ENCODE measurements at places on chromosomes 6 and 20. TPM values are rescaled to one million over a fixed set of nuclear protein-coding genes. Genes with fewer than 3 reads are reported as not detected.
A peak's percentile ranks its signal among the peaks of the same experiment; 100 is the strongest.

The LHFPL5 gene
- not detected for total RNA-seq

- no peaks in the 10 kb centered on the region for H3K36me3 ChIP-seq
- no peaks in the 10 kb centered on the region for H3K27me3 ChIP-seq
- DNase-seq, result no peak
- H3K4me1 ChIP-seq, result peaks cover 3% of the 10 kb centered on the region
- no peak overlapping the region for H3K4me3 ChIP-seq
- H3K27ac ChIP-seq, result no peak overlapping the region
Observed at GRCh38 chr6:35302604-35303241, 5.1 kb downstream of the DEF6 start.

GRCh38 chr6:158039178-158039557 lies 57.5 kb downstream of the SYNJ2 start:
- no peaks in the 10 kb centered on the region for H3K27me3 ChIP-seq
- DNase-seq, result no peak
- no peak overlapping the region for H3K27ac ChIP-seq
- no peaks in the 10 kb centered on the region for H3K36me3 ChIP-seq

DNA sequence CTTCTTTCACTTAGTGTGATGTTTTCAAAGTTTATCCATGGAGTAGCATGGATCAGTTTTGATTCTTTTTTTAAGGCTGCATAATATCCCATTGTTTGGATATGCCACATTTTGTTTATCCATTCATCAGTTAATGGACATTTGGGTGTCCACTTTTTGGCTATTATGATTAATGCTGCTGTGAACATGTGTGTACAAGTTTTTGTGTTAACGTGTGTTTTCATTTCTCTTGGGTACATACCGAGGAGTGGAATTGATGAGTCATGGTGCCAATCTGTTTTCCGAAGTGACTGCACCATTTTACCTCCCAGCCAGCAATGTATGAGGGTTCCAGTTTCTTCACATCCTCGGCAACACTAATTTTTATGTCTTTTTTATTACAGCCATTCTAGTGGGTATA lies 78.4 kb upstream of the CCDC28A start:
- H3K36me3 ChIP-seq, result no peaks in the 10 kb centered on the region
- H3K4me1 ChIP-seq, result peaks cover 3% of the 10 kb centered on the region
- no peaks in the 10 kb centered on the region for H3K27me3 ChIP-seq
- H3K27ac ChIP-seq, result no peak overlapping the region
- H3K4me3 ChIP-seq, result no peak overlapping the region

GRCh38 chr20:34037121-34037520 lies 43.4 kb downstream of the RALY start:
- DNase-seq, result no peak
- H3K27me3 ChIP-seq, result no peaks in the 10 kb centered on the region
- H3K27ac ChIP-seq, result no peak overlapping the region
- H3K36me3 ChIP-seq, result no peaks in the 10 kb centered on the region
- H3K4me3 ChIP-seq, result no peak overlapping the region

The SPEF1 gene
- total RNA-seq, result 1.9 TPM

DNA sequence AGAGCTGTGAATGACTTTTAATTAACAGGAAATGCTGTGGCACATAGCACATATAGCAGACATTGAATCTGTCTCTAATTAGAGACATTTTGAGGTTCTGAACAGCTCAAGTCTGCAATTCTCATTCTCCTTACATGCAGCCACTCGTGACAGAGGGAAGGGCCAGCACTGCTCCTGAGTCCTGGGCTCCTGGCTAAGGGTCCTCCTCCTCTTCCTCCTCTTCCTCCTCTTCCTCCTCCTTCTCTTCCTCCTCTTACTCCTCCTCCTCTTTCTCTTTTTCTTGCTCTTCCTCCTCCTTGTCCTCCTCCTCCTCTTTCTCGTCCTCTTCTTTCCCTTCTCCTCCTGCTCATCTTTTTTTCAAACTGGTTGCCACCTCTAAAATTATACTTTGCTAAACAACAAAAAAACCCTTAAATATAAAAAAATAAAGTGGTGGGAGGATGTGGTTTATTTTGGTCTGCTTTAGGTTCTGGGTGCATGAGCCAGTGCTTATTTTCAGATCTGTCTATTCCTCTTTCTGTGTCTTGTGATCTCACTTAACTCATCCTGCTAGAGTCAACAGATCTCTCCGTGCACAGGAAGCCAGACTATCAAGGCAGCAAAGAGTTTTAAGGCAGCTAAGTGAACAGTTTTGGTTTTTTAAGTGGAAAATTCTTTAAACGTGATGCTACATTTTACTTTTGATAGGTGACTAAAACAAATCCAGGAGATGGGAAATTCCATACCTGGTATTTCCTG lies 159.3 kb downstream of the CD83 start:
- peaks cover 19% of the 10 kb centered on the region for H3K4me1 ChIP-seq
- H3K36me3 ChIP-seq, result no peaks in the 10 kb centered on the region
- peak overlapping the region; percentile 33 for H3K27ac ChIP-seq
- no peak overlapping the region for H3K4me3 ChIP-seq
- H3K27me3 ChIP-seq, result no peaks in the 10 kb centered on the region
- no peak for DNase-seq

The CLVS2 gene
- not detected for total RNA-seq

DNA sequence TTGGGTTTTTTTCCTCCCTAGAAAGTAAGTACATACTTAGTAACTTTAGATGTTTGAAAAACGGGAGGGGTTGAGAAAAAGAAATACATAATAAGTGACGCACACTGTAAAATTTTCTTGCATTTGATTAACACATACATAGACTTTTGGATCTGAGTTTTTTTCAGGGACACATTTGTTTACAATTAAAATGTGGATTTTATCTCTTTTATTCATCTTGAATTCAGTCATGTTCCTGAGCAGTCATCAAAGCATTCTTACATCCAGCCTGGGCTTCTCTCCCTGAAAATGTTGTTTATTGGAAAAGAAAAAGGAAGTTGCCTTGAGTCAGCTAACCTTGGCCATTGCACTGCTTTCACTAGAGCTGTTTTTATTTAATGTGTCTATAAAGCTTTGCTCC lies 8.7 kb upstream of the RPP40 start:
- H3K4me3 ChIP-seq, result no peak overlapping the region
- H3K27me3 ChIP-seq, result no peaks in the 10 kb centered on the region
- no peak for DNase-seq
- no peak overlapping the region for H3K27ac ChIP-seq
- no peaks in the 10 kb centered on the region for H3K36me3 ChIP-seq

GRCh38 chr6:111604259-111605099 lies 1.2 kb downstream of the TRAF3IP2 start:
- peak; percentile 67 for DNase-seq
- H3K36me3 ChIP-seq, result no peaks in the 10 kb centered on the region
- no peaks in the 10 kb centered on the region for H3K27me3 ChIP-seq
- peaks cover 57% of the 10 kb centered on the region for H3K4me1 ChIP-seq
- peak overlapping the region; percentile 97 for H3K27ac ChIP-seq

- H3K4me1 ChIP-seq, result no peaks in the 10 kb centered on the region
- no peak overlapping the region for H3K4me3 ChIP-seq
- no peaks in the 10 kb centered on the region for H3K36me3 ChIP-seq
- no peak for DNase-seq
- H3K27ac ChIP-seq, result no peak overlapping the region
Observed at GRCh38 chr6:122014961-122015360, 384.5 kb upstream of the HSF2 start.

DNA sequence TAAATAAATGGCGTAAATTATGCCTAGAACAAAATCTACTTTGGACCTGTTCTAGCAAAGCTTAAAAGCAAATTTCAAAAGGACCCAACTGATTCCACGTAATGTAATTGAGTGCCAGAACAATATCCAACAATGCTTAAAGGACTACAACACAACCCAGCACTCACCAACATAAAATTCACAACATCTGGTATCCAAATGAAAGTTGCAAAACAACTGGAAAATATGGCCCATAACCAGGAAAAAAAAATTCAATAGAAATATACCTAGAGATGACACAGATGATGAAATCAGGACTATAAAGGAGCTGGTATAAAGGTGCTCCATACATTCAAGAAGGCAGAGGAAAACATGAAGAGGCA lies 14.1 kb downstream of the TUBB2B start:
- no peaks in the 10 kb centered on the region for H3K36me3 ChIP-seq
- DNase-seq, result no peak
- H3K4me3 ChIP-seq, result no peak overlapping the region
- no peaks in the 10 kb centered on the region for H3K27me3 ChIP-seq
- no peak overlapping the region for H3K27ac ChIP-seq

DNA sequence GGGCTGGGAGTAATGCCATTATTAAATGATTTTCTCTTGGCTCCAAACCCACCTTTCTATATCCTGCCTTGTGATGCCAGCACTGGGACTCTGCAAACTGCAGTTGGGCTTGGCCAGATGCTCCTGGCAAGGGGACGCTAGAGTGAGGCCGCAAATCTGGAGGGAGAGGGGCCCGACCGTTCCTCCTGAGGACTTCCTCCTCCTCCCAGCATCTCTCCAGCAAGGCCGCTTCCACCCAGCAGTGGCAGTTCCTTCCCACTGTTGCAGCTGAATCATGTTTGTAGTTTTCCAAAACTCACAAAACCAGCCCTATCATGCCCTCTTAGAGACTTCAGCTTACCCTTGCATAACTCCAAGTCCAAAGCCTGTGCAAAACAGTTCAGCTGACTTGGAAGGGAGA lies 244.4 kb downstream of the FOXA2 start:
- H3K4me1 ChIP-seq, result no peaks in the 10 kb centered on the region
- DNase-seq, result no peak
- no peak overlapping the region for H3K27ac ChIP-seq
- H3K27me3 ChIP-seq, result no peaks in the 10 kb centered on the region

- no peaks in the 10 kb centered on the region for H3K36me3 ChIP-seq
- H3K4me3 ChIP-seq, result no peak overlapping the region
- no peaks in the 10 kb centered on the region for H3K4me1 ChIP-seq
- no peaks in the 10 kb centered on the region for H3K27me3 ChIP-seq
- H3K27ac ChIP-seq, result no peak overlapping the region
Observed at GRCh38 chr20:58568483-58569240, 53.5 kb upstream of the APCDD1L start.

The BMP2 gene
- 21.1 TPM for total RNA-seq

DNA sequence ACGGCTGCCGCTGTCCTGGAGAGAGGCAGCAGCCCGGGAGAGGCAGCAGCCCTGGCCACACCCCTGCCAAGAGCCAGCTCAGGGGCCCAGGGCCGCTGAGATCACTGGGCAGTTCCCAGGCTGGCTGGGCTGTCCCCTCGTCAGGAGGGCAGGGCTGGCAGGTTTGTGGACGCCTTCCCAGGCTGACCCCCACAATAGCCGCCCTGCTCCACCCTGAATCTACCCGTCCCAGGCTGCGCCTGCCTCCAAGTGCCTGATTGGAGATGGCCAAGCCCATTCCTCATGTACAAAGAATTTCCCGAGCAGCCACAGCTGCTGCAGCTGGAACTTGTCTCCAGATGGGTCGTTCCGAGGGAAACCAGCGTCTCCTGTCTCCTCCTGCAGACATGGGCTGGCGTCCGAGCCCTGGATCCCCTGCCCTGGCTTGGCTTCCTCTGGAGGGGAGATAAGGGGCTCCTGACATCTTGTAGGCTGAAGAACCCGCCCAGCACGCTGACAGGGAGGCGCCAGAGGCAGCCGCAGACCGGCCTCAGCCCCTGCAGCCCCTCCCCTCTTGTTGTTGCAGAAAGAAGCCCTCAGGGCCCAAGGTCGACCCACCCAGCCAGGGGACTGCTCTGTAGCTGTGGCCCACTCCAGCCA lies 9.4 kb upstream of the GATA5 start:
- no peaks in the 10 kb centered on the region for H3K36me3 ChIP-seq
- no peak overlapping the region for H3K27ac ChIP-seq
- no peak overlapping the region for H3K4me3 ChIP-seq

The ADGB gene
- not detected for total RNA-seq

- no peaks in the 10 kb centered on the region for H3K4me1 ChIP-seq
- H3K36me3 ChIP-seq, result no peaks in the 10 kb centered on the region
- H3K4me3 ChIP-seq, result no peak overlapping the region
Observed at GRCh38 chr20:61860260-61860987, 205.3 kb downstream of the TAF4 start.

The WFDC12 gene
- total RNA-seq, result not detected

The SAMD10 gene
- 6.4 TPM for total RNA-seq

GRCh38 chr6:26224940-26225847 lies 138.0 kb downstream of the HFE start:
- H3K27ac ChIP-seq, result no peak overlapping the region
- DNase-seq, result no peak
- no peaks in the 10 kb centered on the region for H3K27me3 ChIP-seq
- H3K4me3 ChIP-seq, result peak overlapping the region; percentile 18

The CDKN1A gene
- total RNA-seq, result 64.5 TPM

DNA sequence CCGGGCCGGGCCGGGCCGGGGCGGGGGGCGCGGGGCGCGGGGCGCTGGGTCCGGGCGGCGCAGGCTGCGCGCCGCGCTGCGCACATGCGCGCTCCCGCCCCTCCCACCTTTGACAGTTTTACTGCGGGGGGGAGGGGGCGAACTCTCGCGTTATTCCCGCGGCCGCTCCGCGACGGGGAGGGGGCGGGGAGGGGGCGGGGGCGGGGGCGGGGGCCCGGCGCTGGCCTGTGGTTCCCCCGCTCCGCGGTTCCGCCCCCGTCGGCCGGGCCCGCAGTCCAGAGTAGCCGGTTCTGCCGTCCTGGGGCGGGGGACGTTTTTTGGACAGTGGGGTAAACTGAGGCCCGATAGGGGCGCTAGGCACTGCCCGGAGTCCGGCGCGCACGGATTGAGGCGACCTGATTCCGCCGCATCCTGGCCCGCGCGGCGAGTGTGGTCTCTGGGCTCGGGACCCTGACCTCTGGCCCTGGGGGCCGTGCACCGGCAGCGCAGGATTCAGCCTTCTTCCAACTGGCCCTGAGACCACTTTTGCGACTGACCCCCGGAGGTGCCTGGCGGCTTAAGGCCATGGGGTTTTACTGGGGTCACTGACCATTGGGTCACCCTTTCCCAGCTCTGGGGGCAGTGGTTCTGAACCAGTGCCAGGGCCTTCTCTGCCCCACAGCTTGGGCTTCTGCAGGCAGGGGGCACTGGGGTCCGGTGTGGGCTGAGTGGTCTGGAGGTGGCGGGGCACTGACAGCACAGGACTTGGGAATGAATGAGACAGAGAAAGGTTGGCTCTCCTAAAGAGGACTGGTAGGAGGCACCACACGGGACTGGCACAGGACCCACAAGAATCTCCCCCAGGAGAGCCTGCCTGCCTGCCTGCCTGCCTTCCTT lies at the start of gene ZNF512B:
ZNF512B (minus strand) TSS at position 93 of the 876 bp plus-strand sequence. CDS start 1,980 bp downstream, outside the sequence.
- peaks cover 11% of the 10 kb centered on the region for H3K4me1 ChIP-seq
- H3K4me3 ChIP-seq, result peak within 1 kb of the TSS; percentile 34
- H3K27ac ChIP-seq, result no peak within 1 kb of the TSS
- no peaks in the 10 kb centered on the region for H3K27me3 ChIP-seq
- DNase-seq, result peak; percentile 74

DNA sequence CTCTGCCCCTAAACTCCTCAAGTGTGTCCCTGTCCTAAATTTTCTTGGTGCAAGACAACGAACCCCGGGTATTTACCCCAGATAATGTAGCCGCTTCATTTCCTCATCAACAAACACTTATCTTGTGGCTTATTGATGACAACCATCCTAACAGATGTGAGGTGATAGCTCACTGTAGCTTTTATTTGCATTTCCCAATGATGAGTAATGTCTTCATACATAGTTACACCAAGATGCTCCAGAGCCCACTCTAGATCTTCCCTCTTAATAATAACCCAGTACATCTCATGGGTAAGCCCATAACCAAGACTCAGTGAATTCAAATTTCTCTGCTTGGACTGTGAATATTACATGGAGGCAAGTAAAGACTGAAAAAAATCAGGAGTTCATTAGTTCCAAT lies 48.2 kb upstream of the BEND6 start:
- no peaks in the 10 kb centered on the region for H3K27me3 ChIP-seq
- no peak overlapping the region for H3K4me3 ChIP-seq
- H3K36me3 ChIP-seq, result no peaks in the 10 kb centered on the region
- no peak for DNase-seq

- H3K36me3 ChIP-seq, result no peaks in the 10 kb centered on the region
- no peak overlapping the region for H3K4me3 ChIP-seq
- peaks cover 15% of the 10 kb centered on the region for H3K4me1 ChIP-seq
- H3K27me3 ChIP-seq, result peaks cover 29% of the 10 kb centered on the region
- no peak overlapping the region for H3K27ac ChIP-seq
Observed at GRCh38 chr6:93416571-93417420, 2.6 kb downstream of the EPHA7 start.

All from thyroid gland (tissue), 4 donors.